ENCODE measurements at places on chromosomes 5 and 9.

- no peaks in the 10 kb centered on the region for H3K27me3 ChIP-seq
- H3K4me3 ChIP-seq: no peak overlapping the region
- no peak overlapping the region for H3K27ac ChIP-seq
- no peak for DNase-seq
- no peaks in the 10 kb centered on the region for H3K4me1 ChIP-seq
Measured at GRCh38 chr9:96514800-96515158, 64.8 kb downstream of the HABP4 start.

GRCh38 chr9:21295992-21296391, 9.1 kb downstream of the IFNA5 start:
- no peak for DNase-seq
- no peaks in the 10 kb centered on the region for H3K36me3 ChIP-seq
- H3K27ac ChIP-seq: no peak overlapping the region
- no peaks in the 10 kb centered on the region for H3K4me1 ChIP-seq
- no peak overlapping the region for H3K4me3 ChIP-seq
- H3K27me3 ChIP-seq: no peaks in the 10 kb centered on the region

GRCh38 chr5:84693256-84693655, 308.6 kb upstream of the EDIL3 start:
- H3K4me1 ChIP-seq: no peaks in the 10 kb centered on the region
- H3K27ac ChIP-seq: no peak overlapping the region
- H3K36me3 ChIP-seq: no peaks in the 10 kb centered on the region
- DNase-seq: no peak

DNA sequence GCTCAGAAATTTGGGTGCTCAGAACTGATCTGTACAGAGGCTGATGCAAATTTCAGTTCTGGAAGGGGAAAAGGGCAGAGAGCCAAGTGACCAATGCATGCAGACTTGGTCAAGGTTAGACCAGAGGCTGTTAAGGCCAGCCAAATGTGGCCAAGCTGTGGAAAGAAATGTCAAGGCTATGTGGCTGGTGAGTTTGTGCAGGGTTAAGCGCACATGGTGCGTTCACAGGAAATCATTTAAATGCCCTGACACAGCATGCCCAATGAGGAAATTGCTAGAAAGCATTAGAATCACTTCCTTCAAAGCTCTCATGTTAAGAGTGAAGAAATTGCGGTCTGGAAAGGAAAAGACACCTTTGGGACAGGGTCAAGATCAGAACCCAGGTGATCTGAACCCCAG, 58.0 kb downstream of the PTPN3 start:
- H3K4me3 ChIP-seq: no peak overlapping the region
- DNase-seq: no peak
- H3K27me3 ChIP-seq: no peaks in the 10 kb centered on the region

All from iPS DF 6.9 (cell line).